Brain microvascular endothelial cell (primary cell): ENCODE measurements at places on chromosomes 7 and 10.

GRCh38 chr7:151867912-151868311 lies 9.0 kb downstream of the PRKAG2 start:
- no peak for DNase-seq

DNA sequence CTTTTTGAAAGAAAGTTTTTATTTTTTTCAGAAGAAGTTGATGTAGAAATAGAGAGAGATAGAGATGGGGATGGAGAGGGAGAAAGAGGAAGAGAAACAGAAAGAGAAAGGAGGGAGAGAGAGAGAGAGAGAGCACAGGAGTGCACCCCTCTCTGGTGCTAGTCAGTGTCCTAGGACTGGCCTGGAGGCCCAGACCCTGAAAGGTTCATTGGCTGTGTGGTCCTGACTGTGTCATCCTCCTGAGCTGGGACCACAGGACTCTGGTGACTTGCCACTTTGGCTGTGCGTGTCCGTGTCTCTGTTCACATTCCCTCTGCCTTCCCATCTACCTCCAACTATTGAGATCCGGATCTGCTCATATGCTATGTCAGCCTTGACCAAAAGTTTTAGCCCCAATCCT lies 62.1 kb upstream of the SHH start:
- no peak for DNase-seq

DNA sequence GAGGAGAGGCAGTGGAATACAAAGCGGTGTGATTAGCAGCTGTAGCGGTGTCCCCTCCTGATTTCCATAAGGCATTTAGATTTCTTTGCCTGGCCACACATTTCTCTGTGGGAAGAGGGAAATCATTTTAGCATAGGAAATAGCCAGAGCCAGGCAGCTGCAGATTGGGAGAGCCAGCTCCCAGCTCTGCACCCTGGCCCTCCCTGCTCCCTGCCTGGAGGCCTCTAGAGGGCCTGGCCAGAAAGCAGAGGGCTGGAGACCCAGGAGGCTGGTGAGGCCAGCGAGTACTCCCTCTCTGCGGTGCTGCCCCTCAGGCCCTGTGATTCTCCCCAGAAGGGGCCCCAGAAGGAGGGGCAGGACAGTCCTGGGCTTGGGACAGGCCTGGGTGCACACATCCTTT lies 85.7 kb downstream of the C10orf105 start:
- no peak for DNase-seq

DNA sequence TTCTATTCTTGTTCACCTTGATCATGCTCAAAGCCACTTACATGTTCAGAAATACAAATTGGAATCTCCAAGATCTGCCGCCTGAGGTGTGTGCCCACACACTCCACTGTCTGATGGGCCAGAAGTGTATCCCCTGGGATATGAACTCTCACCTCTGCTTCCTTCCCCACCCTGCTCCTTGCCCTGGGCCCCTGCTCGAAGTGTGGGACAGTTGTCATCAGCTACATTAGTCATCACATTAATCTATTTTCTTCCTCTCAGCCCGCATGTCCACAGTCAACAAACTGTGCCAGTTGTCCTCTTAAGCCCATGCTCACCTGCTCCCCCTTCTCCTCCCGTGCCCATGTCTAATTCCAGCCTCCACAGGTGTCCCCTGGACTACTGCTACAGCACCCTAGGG lies 154.7 kb downstream of the PTPN20 start:
- DNase-seq, result no peak

- DNase-seq, result no peak
These were observed 101.2 kb upstream of the RPA3 start for GRCh38 chr7:7819442-7820247.

GRCh38 chr7:83531766-83532165 lies 117.2 kb downstream of the SEMA3E start:
- DNase-seq, result no peak

DNA sequence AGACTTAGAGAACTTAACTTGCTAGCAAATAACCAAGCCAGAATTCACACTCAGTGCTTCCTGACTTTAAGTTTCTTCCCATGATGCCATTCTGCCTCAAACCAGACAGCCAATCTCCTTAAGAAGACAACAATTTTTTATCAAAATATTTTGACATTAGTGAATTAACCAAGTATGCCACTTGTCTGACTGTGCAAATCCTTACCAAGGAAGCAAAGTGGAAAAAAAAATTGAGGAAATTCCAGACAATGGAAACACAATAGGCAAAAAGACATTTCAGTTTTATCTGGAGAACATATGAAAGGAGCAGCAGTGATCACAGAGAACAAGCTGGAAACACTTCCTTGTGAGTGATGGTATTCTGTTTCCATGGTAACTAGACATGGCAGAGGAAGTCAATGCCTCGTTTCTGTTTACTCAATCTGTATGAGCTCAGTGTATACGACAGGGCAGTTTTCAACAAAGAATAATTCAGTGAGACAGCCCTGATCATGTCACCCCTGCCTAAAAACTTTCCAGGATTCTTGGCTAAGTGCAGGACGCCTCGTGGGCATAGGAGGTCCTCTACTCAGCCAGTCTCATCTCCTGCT lies 114.2 kb downstream of the DYNC1I1 start:
- peak; percentile 65 for DNase-seq

GRCh38 chr7:45401155-45401554 lies 173.0 kb upstream of the ADCY1 start:
- no peak for DNase-seq

GRCh38 chr10:77542710-77543259 lies 94.8 kb downstream of the KCNMA1 start:
- DNase-seq, result no peak

DNA sequence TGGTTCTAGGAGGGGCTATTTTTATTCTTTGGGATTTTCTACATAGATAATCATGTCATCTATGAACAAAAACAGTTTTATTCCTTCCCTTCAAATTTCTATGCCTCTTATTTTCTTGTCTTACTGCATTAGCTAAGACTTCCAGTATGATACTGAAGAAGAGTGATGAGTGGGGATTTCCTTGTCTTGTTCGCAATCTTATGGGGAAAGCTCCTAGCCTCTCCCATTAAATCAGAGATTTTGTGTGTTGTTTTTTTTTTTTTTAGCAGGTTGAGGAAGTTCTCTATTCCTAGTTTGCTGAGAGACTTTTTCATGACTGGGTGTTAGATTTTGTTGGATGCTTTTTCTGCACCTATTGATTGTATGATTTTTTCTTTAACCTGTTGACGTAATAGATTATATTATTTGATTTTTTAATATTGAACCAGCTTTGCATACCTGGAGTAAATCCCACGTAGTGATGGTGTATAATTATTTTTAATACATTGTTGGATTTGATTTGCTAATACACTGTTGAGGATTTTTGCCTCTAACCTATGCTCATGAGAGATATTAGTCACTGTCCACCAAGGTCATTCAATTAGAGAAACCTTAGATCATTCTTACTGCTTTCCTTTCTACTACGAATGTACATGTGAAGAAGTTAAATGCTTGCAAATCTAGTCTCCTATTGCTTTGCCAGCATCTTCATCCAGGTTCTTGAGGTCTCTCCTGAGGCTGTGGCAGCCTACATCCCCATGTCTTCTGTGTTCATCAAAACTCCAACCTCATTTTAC lies 6.5 kb downstream of the ATP5F1C start:
- no peak for DNase-seq
